ENCODE measurements at places on chromosomes 3 and 15.
A peak's percentile ranks its signal among the peaks of the same experiment; 100 is the strongest.

- no peak for DNase-seq
Observed at GRCh38 chr3:184368116-184368515, 6.6 kb downstream of the POLR2H start.

- DNase-seq: no peak
Observed at GRCh38 chr3:7847021-7847420, 654.6 kb upstream of the LMCD1 start.

GRCh38 chr15:38564557-38565286, at the start of gene RASGRP1:
Gene RASGRP1 (minus strand): TSS chr15:38564814. CDS start chr15:38564628, 186 bp downstream.
- DNase-seq: peak; percentile 31

GRCh38 chr15:65275104-65275727, 11.5 kb downstream of the PARP16 start:
- no peak for DNase-seq

DNA sequence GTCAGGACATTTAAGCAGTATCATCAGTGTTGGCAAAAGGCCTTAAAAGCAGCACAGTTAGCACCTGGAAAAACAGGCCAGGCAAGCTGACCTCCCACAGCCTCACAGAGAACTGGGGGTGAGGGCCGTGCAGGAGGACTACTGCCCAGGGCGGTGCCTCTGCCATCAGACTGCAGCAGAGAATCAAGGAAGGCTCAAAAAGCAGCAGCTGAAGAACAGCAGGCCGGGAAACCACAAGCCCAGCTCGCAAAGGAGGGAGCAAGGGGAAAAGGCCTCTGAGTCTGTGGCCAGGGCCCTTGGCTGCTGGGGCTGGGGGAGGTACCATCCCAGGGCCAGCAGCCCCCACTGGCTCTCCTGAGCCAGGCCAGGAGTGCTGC, 84.2 kb downstream of the SEC22A start:
- no peak for DNase-seq

- DNase-seq: no peak
Observed at GRCh38 chr3:95751509-95751908, 1062.9 kb upstream of the EPHA6 start.
